Activated CD4-positive, alpha-beta memory T cell treated with anti-CD3 and anti-CD28 coated beads, Interleukin-2, amount 10 ng/mL, durations not matched to agents 7 days and 5 days (primary cell): ENCODE measurements at places on chromosomes 5 and 9. TPM values are rescaled to one million over a fixed set of nuclear protein-coding genes. Genes with fewer than 3 reads are reported as not detected.

ERBIN gene
- 55.9 TPM for total RNA-seq

ARID3C gene
- 0.15 TPM for total RNA-seq

FOXI1 gene
- not detected for total RNA-seq

AK1 gene
- 81.9 TPM for total RNA-seq

GLDC gene
- total RNA-seq, result 4.2 TPM

BBLN gene
- total RNA-seq, result 94.1 TPM

HSPA4 gene
- 88.2 TPM for total RNA-seq

CDKN2B gene
- total RNA-seq, result 2.5 TPM

NSD1 gene
- total RNA-seq, result 79.9 TPM

COL23A1 gene
- 0.10 TPM for total RNA-seq
